EL (cell line): ENCODE measurements at places on chromosomes 5 and 9.

GRCh38 chr9:134209731-134210311 lies 45.5 kb upstream of the RNU6ATAC start:
- DNase-seq: no peak

DNA sequence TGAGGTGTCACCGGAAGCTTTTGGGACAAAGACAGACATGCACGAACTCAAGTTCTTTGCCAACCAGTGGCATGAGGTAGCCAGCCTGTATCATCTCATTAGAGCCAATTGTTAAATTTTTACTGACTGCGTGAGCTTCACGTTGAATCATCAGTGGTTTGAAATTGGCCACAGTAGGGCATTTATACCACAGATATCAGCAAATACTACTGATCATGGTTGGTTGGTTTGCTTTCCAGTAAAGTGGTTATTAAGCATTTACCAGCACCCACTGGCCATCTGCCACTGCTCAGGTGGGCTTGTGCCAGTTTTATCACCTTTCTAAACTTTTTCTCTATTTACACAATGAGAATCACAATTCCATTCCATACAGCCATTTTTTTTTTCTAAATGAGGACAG lies 28.4 kb upstream of the SHC3 start:
- DNase-seq: no peak

DNA sequence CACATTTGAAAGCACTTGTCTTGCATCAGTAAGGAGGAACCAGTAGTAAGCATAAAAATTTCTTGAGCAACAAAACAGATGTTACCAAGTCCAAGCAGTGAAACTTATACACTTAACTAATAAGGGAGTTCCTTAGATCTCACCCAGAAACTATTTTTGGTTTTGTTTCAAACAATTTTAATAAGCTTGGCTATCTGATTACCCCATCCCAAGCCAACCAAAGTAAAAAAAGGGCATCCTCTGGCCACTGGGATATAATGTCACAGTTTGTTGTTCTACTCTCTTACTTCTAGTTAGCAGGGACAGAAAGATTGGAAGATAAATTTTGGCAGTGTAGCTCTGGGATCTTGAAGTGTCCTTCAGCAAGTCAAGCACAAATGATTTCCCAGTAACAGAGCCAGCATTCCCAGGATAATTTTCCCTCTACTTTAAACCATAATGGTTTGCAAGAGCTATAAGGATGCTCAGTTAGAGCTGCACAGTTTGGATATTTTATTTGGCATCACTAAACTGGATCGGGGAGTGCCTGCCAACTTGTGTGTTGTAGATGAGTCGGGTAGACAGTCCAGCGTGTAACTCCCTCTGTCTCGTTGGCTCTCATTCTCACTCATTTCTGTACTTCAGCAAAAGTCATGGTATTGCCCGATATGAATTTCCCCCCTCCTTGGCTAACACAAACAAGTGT lies 161.9 kb upstream of the HMHB1 start:
- DNase-seq: no peak

DNA sequence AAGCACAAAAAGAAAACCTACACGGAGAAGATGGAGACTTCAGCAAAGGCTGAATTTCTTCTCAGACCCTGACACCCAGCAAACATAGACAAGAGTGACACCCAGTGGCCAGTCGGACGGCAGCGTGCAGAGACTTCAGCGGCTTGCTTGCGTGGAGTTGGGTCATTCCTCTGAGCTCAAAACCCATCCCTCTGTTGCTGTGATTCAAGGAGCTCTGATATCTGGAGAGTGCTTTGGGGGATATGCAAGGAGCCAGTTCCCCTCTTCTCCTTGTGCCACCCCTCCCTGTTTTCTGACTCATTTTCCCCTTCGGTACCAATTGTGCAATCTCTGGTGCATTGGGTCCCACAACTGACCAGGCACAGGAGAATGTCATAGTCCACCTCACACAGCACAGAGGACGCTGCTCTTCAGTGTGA lies 27.5 kb downstream of the SH3TC2 start:
- peak; percentile 75 for DNase-seq

- no peak for DNase-seq
Measured at GRCh38 chr9:96320749-96321280, 18.8 kb upstream of the HSD17B3 start.

GRCh38 chr9:135724186-135724787 lies 22.3 kb downstream of the KCNT1 start:
- DNase-seq: no peak

DNA sequence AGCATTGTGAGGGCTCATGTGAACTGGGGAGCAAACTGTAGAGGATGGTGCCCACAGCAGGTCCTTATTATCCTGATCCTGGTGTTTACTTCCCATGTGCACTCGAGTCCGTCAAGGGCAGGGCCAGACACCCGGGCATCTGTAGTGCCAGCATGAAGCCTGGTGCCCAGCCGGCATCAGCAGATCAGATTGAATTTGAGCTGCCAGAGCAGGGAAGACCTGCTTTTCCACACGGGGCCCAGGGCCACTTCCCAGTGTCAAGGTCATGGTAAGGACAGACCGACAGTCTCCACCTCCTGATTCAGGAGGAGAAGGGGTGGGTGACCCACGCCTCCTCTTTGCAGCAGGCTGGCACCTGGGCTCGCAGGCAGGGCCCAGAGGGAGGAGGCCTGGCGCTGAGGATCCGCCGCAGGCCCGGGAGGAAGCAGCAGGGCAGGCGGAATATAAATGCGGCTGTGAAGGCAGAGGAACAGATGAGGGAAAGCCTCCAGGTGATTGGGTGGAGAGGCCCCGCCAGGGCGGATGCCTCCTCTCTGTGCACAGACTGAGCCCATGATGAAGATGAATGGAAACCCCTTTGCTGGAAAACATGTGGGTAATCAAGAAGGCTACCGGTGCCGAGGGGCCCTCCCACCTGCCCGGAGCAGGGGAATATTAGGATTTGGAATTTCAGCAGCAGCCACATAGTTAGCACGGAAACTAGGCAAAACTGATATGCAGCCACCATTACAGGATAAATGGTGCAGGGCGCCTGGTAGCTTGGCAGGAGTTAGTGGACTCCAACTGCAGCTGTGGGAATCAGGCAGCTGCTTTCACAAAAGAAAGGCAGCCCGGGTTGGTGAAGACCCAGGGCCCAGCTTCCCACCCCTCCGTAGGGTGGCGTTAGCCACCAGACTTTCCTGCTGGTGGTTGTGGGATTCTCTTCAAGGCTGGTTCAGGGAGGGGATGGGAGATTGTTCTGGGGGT lies 114.9 kb downstream of the GAPVD1 start:
- no peak for DNase-seq

- DNase-seq: no peak
Measured at GRCh38 chr5:172999372-172999973, 15.9 kb downstream of the ATP6V0E1 start.
